ENCODE measurements at places on chromosomes 12 and 14. TPM values are rescaled to one million over a fixed set of nuclear protein-coding genes. Genes with fewer than 3 reads are reported as not detected.

DNA sequence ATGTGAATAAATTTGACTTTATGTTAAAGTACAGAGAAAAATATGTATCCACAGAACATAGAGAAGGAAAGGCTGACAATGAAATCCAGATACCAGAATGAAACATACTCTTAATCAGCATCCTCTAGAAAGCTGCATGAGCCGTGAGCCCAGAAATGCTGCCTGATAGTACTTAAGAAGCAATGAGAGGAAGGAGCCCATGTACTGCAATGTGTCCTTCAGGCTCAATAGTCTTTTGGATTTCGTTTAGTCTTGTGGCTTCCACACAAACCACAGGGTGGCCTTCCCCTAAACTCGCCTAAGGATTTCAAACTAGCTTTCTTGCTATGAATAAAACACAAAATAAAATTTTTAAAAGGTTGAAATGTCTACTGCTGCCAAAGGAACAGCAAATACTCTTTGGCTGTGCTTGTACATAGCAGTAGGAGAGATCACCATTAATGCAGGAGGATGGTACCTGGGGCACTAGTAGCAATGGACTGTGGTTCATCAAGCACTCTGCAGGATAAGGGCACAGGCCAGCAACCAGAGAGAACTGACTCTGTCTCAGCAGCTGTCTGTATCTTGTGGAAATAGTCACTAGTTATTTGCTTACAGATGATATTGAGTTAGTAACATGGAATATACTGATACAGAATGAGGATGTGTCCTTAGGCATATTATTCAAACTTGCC, 988.3 kb upstream of the LRFN5 start:
- DNase-seq = no peak

GRCh38 chr12:41367726-41368405, 179.7 kb downstream of the PDZRN4 start:
- no peak for DNase-seq

DNA sequence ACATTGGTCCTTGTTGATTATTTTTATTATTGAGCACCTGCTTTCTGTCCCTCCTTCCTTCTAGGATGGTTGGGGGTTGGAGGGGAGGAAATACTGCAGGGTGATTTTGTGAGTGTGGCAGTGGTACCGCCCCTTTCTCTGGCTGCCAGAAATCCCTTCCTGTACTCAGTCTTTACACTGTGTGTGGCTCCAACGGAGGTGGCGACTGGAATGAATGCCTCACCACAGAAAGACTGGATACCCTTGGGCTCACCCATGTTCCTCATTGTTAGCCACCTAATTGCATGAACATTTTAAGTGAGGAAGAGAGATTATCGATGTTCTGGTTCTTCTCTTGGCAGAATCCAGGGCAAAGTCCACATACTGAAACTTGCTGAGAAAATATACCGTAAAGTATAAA, 272.0 kb upstream of the E2F7 start:
- no peak for DNase-seq

LYZ gene
- total RNA-seq = not detected

SBNO1 gene
- 17.2 TPM for total RNA-seq

CNOT2 gene
- 88.4 TPM for total RNA-seq

DNA sequence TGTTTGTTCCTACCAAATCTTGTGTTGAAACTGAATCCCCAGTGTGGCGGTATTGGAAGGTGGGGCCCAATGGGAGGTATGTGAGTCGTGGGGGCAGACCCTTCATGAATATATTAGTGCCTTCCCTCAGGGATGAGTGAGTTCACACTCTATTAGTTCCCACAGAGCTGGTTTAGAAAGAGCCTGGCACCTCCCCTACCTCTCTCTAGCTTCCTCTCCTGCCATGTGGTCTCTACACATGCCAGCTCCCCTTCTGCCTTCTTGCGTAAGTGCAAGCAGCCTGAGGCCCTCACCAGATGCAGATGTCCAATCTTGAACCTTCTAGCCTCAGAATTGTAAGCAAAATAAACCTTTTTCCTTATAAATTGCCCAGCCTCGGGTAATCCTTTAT, 105.8 kb downstream of the SPTSSA start:
- no peak for DNase-seq

DNA sequence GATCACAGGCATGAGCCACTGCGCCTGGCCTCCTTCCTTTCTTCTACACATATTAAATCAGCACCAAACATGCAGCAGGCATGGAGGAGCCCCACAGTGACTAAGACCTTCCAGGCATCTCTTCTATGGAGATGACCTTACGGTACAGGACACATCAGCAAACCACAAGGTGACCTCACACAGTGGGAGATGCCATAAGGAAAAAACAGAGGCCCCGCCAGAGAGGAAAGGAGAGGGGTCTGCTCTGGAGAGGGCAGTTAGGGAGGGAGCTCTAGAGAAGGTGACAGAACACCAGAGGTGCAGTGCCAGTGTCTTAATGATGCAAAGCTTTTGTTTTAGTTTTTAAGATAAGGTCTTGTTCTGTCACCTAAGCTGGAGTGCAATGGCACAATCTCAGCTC, 81.1 kb upstream of the ESRRB start:
- DNase-seq = no peak

SLC2A3 gene
- total RNA-seq = 13.7 TPM

DNA sequence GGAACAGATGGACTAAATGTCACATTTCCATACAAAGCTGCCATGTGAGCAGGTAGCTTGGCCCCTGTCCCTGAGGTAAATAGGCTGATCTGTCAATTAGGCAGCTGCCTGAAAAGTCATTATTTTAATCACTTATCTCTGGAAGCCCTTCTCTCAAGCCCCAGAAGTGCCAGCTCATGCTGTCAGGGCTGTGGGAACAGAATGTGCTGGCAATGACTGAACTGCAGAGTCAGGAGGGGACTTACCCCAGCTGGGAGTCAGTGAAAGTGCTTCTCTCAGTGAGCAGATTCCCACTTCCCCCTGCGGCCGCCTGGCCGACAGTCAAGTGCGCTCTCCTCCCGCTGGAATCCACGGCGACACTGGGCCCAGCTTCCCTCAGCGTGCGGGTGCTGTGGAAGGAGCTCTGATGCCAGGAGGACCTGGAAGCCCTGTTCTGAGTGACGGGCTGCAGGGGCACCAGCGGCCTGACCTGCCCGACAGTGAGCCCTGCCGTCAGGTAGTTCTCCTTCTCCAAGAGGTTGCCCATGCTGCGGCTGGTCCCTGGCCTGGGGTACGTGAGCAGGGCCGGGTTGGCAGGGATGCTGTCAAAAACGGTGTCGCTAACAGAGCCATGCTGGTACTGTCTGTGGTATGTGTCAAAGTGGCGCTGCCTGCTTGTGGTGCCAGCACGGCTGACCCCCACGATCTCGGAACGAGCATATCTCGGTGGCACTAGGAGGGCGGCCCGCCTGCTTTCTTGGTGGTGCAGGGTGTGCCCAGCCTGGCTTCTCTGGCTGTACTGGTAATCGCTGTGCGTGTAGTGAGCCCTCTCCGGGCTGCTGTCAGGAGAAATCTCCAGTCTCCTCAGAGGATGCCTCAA, 18.7 kb downstream of the PKP2 start:
- DNase-seq = no peak

DEGS2 gene
- not detected for total RNA-seq

DNA sequence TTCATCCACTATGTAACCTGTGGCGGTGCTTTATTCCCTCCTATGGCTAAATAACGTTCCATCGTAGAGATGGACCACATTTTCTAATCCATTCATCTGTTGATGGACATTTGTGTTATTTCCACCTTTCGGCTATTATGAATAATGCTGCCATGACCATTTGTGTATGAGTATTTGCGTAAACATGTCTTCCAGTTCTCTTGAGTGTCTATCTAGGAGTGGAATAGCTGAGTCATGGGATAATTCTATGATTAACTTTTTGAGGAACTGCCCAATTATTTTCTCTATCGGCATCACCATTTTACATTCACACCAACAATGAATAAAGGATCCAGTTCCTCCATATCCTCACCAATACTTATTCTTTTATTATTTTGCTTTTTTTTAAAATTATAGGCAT, 261.9 kb upstream of the SFSWAP start:
- DNase-seq = no peak

DNA sequence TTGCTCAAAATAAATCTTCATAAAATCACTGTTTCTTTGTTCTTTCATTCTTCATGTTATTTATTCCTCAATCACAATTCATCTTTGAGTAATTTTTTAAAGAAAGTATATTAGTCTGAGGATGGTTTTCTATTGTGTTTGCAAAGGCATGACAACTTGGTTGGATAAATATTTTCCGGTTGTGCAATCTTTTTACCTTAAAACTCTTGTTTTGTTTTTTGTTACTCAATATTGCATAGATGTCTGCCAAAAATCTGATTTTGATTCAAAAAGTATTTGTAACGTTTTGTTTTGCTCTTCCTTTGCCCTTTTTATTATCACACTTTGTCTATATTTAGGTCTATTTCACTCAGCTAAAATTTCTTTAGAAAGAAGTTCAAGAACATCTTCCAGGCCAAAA, 86.2 kb upstream of the SYT1 start:
- no peak for DNase-seq

DNA sequence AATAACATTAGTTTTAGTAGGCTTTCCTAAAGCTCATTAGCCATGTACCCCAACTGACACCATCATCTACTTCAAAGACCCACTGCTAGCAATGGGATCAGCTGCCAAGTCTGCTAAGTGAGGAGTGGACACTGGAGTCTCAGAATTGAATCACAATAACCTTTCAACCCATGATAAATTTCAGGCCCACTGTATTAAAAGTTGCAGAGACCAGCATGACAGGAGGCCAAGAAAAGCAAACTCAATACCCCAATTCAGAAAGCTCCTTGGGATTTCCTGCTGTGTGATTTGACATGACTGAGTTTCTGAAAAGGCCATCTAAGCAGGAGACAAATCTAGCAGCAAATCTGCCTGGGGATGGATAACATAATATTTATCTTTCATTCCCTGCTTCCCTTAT, 320.7 kb downstream of the NELL2 start:
- DNase-seq = no peak

PDE3A gene
- 0.13 TPM for total RNA-seq

- DNase-seq = no peak
Measured at GRCh38 chr14:68800390-68800789, 7.5 kb upstream of the ZFP36L1 start.

C12orf57 gene
- 408 TPM for total RNA-seq

MYH6 gene
- total RNA-seq = not detected

DNA sequence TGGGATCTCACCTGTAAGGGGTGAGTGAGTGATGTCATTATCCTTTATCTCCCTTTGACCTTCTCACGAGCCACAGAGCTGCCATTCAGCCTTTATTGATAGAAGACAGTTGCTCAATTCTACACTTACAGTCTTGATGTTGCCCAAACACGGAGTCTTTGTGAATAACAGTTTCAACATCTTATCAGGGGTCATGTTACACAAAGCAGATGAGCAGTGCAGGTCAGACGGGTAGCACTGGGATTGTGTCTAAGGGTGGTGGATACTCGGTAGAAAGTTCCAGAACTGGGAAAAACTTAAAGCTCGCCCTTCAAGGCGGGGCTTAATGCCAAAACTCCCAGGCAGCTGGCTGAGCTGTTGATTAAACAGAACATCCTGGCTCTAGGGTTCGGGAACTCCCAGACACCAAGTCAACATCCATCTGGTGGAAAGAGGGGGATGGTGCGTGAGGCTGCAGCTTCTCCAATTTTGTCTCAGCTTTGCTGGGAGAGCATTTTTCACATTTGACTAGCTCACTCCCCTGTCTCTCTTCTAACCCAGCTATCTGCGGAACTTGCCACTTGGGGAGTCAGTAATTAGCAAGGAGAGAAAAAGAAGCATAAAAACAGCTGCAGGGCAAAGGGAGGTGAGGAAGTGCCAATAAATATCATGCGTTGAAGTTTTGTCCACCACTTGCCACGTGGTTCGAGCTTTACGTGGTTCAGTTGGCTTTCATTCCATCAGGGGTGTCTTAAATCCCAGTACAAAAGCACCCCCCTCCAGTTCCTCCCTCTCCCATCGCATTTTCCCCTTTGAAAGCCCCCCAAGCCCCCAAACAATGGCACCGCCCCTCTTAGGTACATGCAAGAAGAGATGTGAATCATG, 31.0 kb downstream of the FOXN4 start:
- no peak for DNase-seq

KERA gene
- 72.5 TPM for total RNA-seq

BDKRB2 gene
- 21.6 TPM for total RNA-seq

- no peak for DNase-seq
Measured at GRCh38 chr12:95953000-95953399, 9.9 kb downstream of the AMDHD1 start.

- DNase-seq = no peak
Measured at GRCh38 chr12:43318021-43318420, 234.0 kb downstream of the ADAMTS20 start.

GRCh38 chr12:113740699-113741098, 225.4 kb downstream of the RBM19 start:
- no peak for DNase-seq

GRCh38 chr12:130097342-130097741, 64.9 kb upstream of the FZD10 start:
- no peak for DNase-seq

- no peak for DNase-seq
Measured at GRCh38 chr12:25904442-25904841, 54.0 kb upstream of the RASSF8 start.

REP15 gene
- total RNA-seq = 0.94 TPM

GARIN6 gene
- total RNA-seq = not detected

DNA sequence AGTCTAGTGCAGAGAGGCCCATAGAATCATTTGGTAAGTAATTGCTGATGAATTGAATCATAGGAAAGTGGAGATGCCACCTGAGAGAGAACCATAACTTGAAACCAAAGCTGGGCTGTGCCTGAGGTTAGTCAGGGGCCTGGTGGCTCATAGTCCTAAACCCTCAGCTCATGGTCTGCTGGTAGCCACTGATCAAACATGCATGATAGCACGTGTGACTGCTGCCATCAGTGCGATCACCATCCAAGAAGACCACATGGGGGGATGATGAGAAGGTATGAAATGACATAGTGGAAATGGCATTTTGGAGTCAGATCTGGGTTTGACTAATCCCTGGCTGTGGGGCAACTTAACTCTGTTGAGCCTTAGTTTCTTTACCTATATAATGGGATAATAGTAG, 190.5 kb downstream of the CACNA1C start:
- DNase-seq = no peak

LRRC10 gene
- not detected for total RNA-seq

- no peak for DNase-seq
Measured at GRCh38 chr12:3795066-3795465, 42.2 kb upstream of the CRACR2A start.

KRT6A gene
- total RNA-seq = not detected

PRB4 gene
- total RNA-seq = not detected

GPR132 gene
- total RNA-seq = not detected

CDCA3 gene
- total RNA-seq = 143 TPM

SYCP3 gene
- total RNA-seq = not detected

DNA sequence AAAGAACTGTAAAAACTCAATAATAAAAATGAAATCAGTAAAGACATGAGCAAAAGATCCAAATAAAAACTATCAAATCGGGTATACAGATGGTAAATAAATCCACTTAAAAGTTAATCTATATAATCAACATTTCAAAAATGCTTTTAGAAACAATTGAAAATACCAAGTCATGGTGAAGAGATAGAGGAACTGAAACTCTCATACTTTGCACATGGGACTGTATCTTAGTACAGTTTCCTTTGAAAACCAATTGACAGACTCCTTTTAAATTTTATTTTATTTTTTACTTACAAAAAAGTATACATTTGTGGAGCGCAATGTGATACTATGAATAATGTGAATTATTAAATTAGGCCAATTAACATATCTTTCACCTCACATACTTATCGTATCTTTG, 98.6 kb upstream of the FAR2 start:
- DNase-seq = no peak

GRCh38 chr14:77837926-77838325, 38.0 kb downstream of the ADCK1 start:
- DNase-seq = no peak

- no peak for DNase-seq
Measured at GRCh38 chr12:10031321-10031720, 839 bp downstream of the CLEC9A start.

- DNase-seq = no peak
Measured at GRCh38 chr12:53325511-53326061, 4.2 kb upstream of the AAAS start.

EML5 gene
- total RNA-seq = 0.03 TPM

All from SJSA1 (cell line).